ENCODE measurements at places on chromosomes 2 and 18. TPM values are rescaled to one million over a fixed set of nuclear protein-coding genes. Genes with fewer than 3 reads are reported as not detected.

DNA sequence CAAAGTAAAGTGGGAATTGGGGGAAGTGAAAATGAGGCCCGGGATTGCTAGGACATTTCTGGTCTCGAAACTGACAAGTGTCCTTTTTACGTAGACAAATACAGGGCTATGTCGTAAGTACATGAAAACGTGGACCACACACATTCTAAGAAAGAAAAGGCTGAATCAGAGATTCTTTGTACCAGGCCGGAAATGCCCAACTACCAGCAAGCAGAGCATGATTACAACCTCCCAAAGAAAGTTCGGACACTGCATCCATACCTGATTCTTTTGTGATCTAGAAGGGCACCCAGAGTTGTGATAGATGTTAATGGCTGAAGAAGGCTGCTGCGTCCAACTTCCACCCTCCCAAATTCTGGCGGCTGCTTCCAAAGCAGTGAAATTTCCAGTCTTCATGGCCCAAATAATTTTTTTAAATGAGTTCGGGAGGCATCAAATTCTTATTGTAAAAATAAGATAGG is 1.7 kb downstream of the RBMS1 start:
- DNase-seq, result no peak

GRCh38 chr2:234677758-234678538 is 181.1 kb upstream of the ARL4C start:
- DNase-seq, result no peak

DNA sequence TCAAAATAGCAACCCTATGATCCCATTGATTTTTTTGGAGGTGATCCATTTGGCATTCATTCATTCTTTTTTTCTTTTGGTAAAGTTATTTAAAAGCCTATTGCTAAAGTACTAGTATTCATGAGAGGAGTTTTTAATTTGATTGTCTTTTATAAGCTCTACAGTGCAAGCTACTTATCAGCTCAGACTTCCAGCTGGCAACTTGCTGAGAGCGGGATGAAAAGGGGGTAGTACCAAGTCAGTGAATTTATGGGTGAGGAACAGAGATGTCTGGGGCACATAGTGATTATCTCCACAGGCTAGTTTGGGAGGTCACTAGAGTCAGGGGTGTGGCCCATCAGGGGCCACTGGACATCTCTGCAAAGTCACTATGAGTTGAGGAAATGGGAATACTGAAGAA is 202.4 kb downstream of the PIK3C3 start:
- no peak for DNase-seq

DNA sequence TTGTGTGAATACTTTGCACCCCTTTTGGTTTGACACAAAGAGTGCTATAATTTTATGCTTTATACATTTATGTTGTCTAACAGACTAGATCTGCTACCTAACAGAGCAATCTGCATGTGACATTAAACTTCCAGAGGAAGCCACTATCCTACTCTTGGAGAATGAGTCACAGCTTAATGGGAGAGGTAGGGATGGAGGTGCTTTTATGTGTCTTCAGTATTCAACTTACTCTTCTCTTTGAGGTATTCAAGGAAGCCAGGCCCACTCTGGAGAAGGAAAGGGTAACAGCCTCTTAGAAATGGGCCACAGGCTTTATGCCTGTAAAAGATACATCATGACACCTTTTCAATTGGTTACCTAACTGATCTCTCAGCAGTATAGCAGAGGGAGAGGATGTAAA is 85.8 kb upstream of the NEUROD1 start:
- DNase-seq, result no peak

DNA sequence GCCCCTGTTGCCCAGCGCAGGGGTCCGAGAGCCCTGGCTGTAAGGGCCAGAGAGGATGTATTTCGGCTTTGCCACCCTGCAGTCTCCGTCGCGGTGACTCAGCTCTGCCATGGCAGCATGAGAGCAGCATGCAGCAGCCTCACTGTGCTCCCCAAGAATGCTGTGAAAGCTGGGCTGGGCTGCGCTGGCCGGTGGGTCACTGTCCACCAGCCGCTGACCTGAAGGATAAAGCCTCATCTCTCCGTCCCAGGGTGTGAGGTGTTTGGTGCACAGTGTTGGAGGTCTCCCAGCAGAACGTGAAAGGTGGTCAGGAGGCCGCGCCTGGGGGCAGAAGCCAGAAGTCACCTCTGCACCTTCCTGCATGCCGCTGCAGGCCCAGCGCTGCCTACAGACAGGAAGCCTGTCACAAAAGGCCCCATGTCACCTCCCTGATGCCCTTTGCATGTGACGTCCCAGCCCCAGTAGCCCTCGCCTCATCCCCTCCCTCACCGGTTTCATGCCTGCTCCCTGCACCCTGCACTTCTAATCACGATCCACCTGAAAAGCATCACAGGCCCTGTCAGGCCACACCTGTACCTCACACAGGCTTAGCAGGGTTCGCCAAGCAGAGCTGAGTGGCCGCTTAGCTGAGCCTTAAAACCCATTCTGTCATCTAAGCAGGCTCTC is 342.1 kb downstream of the EIPR1 start:
- no peak for DNase-seq

- peak; percentile 75 for DNase-seq
Measured at GRCh38 chr18:44680273-44681075, at the start of gene SETBP1. Gene SETBP1 (plus strand): TSS chr18:44680888. CDS start chr18:44701347, 20,459 bp downstream.

DNA sequence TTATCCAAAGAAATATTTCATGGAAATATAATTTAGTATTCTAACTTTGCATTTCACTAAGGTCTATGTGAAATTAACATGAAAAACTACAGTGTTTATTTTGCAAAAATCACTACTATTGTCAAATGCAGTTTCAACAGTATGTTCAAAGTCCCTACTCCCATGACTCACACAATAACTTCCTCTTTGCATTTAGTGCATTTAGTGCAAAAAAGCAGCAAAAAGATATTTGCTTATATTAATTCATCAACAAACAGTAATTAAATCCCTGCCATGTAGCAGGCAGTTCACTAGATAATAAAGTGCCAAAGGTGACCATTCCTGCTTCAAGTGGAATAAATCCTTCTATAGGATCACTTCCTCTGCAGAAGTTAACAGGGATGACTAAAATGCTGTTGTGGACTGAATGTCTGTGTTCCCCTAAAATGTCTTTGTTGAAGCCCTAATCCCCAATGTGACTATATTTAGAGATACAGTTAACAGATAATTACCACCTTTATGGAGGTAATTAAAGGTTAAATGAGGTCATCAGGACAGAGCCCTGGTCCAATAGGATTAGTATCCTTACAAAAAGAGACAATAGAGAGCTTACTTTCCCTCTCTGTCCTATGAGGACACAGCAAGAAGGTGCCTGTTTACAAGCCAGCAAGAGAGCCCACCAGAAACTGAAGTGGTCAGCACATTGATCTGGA is 61.7 kb downstream of the STK39 start:
- DNase-seq, result no peak

- no peak for DNase-seq
Measured at GRCh38 chr18:80046961-80047541, 12.8 kb downstream of the RBFA start.

The LONRF2 gene
- 0.04 TPM for total RNA-seq

The CNGA3 gene
- not detected for total RNA-seq

The SDC1 gene
- 0.14 TPM for total RNA-seq

All from activated CD8-positive, alpha-beta T cell treated with anti-CD3 and anti-CD28 coated beads for 36 hours (primary cell).